ENCODE measurements at places on chromosomes 1 and 21.
A peak's percentile ranks its signal among the peaks of the same experiment; 100 is the strongest.

DNA sequence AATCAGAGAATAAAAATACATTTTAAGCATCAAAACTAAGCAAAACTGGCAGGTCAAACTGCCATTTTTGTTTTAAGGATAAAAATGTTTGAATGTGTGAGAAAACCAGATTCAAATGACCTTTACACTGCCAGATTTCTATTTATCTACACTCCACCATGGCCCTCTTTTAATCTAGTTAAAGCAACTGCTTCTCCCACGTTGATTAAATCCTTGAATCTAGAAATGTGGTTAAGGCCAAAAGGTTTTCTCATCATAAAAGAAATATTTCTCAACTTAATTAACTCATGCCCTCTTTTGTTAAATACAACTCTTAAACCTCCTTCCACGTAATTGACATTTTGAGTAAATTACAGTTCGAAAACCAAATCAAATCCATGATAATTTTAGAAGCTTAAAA is 15.0 kb downstream of the EGLN1 start:
- DNase-seq: no peak

DNA sequence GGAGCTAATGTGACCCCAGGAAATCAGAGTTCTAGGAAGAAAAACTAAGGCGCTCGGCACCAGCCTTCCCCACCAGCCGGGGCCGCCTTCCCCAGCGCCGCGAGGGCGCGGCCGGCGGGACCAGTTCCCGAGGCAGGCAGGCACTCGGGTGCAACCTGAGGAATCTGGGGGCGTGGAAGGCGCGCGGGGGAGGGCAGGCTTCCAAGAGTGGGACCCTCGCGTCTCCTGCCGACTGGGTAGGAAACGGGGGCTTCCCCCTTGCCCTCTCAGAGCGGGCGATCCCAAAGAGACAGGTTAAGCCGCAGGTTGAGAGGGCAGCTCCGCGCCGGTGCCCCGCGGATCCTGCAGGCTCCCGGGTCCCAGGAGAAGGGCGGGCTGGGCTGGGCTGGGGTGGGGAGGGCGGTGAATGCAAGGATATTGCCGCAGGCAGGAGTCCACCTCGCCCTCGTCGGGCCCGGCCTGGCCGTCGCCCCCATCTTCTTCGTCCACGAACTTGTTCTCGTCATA is 431 bp downstream of the ARPC5 start:
- peak; percentile 64 for DNase-seq

DNA sequence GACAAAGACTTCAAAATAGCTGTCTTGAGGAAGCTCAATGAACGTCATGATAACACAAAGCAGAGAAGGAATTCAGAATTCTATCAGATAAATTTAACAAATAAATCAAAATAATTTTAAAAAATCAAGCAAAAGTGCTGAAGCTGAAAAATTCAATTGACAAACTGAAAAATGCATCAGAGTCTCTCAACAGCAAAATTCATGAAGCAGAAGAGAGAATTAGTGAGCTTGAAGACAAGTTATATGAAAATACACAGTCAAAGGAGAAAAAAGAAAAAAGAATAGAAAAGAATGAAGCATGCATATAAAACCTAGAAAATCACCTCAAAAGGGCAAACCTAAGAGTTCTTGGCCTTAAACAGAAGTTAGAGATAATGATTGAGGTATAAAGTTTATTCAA is 21.0 kb upstream of the UHMK1 start:
- no peak for DNase-seq

DNA sequence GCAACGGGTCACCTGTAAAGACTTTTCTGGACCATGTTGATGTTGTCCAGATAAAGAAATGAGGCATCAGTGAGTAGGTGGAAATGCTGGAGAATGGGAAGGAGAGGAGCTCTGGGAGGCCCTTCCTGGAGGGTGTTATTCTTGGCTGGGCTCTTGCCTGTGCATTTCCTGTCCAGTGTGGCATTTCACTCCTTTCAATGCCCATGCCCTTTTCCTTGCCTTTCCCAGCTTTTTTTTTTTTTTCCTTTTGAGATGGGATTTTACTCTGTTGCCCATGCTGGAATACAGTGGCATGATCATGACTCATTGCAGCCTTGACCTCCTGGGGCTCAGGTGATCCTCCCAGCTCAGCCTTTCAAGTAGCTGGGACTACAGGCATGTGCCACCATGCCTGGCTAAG is 11.8 kb downstream of the NOS1AP start:
- no peak for DNase-seq

DNA sequence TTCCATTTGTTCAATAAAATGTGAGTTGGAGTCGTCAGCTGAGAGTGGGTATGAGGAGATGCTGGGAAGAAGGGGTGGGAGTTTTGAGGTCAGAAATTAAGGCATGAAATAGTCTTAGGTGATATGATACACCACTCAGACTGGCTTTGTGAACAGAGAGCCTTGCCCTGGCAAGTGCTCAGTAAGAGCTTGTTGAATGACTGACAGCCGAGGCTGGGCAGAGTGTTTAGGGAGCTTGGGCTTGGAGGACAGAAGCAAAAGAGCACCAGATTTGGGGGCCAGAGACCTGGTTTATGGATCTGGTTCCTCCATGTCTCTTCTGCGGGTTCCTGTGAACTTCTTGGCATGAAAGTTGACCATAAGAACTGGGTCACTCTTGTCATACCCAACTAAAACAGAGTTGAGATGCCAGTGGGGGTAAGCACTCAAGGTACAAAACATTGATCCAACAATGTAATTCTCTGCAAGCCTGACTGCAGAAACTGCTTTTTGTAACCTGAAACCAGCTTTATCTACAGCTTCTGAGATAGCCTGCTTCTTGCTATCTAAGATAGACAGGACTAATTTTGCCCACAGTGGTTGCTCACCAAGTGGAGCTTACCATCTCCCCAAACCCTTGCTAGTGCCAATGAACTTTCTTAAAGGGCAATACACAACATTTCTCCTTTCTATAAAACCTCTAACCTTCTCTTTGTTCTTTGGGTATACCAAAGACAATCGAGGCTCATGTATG is 126.4 kb downstream of the TENT5C start:
- no peak for DNase-seq

DNA sequence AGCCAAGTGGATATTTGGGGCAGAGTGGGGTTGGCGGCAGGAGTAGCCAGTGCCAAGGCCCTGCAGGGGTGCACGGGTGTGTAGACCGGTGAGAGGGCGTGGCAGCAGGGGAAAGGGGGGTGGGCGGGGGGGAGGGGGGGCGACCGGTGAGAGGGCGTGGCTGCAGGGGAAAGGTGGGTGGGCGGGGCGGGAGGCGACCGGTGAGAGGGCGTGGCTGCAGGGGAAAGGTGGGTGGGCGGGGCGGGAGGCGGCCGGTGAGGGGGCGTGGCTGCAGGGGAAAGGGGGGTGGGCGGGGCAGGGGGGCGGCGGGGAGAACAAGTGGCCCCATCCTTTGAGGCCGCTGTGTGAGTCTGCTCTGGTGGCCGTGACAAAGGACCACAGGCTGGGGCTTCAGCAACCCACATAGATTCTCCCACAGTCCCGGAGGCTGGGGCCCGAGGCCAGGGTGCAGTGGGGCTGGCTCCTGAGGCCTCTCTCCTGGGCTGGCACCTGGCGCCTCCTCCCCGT is 25.8 kb downstream of the RRP1 start:
- no peak for DNase-seq

DNA sequence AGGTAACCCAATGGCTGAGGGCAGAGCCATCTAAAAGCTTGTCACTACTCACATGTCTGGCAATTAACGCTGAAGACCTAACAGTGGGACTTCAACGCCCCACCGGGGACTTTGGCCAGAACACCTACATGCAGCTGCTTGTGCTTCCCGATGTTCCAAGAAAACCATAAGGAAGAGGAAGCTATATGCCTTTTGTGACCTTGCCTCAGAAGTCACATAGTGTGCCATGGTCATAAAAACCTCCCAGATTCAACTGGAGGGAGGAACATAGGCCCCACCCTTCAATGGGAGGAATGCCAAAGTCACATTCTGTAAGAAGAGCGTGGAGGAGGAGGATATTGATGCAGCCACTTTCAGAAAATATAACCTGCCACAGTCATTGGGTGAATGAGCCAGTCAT is 147.8 kb upstream of the MAGI3 start:
- DNase-seq: no peak

- no peak for DNase-seq
These were observed 38.1 kb upstream of the RAP1GAP start for GRCh38 chr1:21707086-21707840.

DNA sequence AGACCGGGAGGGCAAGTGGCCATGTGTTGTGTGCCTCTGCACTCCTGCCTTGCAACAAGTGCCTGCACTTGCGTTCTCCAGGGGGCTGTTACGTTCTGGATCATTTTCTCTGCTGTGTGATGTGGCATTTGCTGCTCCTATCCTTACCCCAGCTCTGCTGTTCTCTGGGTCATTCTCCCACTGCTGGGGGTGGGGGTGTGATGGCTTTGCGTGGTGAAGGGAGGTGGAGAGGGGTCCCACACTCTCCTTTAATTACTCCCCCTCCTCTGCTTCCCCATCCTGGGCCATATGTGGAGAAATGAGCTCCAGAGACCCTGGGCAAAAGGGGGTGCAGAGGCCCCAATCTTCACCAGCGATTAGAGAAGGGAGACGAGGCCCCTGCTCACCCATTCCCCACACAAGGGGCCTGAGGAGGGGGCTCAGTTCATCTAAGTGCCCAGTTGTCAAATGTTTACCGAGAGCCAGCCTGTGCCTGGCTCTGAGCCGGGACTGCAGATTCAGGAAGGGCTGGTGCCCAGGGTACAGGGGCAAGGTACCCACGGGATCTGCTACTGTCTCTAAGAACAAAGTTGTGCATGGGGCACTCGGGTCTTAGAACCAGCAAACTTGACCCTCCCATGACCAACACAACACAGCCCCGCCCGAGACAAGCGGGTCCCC is 355.4 kb downstream of the PTPRU start:
- no peak for DNase-seq

GRCh38 chr1:199336745-199337640 is 690.5 kb upstream of the NR5A2 start:
- no peak for DNase-seq

- DNase-seq: no peak
These were observed 41.0 kb upstream of the ZNF326 start for GRCh38 chr1:89953929-89954328.

- peak; percentile 7 for DNase-seq
These were observed 1.8 kb upstream of the GBP5 start for GRCh38 chr1:89274411-89274857.

DNA sequence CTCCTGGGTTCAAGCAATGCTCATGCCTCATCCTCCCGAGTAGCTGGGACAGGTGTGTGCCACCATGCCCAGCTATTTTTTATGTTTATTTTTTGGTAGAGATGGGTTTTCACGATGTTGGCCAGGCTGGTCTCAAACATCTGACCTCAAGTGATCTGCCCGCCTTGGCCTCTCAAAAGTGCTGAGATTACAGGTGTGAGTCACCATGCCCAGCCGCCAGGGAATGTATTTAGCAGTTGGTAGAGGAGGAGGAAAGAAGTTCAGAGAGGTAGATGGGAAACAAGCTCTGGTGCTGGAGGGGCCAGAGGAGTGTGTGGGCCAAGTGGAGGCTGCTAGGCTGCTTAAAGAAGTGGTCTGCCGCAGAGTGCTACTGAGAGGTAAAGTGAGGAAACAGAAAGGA is 6.0 kb downstream of the DOP1B start:
- DNase-seq: no peak

DNA sequence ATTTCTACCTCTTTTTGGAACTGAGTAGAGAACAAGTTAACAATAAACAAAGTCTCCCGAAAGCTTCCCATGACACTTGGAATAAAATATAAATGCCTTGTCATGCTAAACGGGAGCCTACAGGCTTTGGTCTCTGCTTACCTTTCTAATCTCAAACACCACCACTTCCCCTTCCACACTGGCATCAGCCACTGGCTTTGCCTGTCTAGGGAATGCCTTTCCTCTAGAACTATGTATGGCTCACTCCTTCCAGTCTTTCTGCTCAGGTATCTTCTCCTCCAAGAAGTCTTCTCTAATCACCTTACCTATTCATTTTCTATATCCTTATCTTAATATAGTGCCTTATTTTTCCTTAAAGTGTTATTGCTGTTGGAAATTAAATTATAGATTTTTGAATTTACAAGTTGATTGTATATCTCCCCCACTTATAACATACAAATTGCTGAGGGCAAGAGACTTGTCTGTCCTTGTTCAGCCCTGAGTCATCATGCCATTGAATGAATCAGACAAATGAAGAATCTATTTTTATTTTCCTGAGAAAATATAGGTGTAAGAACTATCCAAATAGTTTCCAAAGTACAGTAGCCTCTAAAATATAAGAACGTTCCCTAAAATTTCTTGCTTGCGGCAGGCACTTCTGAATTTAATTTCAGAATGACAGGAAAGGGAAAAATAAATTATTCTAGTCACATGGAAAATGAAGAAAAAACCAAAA is 119.2 kb downstream of the TM2D1 start:
- DNase-seq: no peak

- no peak for DNase-seq
These were observed 36.2 kb downstream of the CAMK2N1 start for GRCh38 chr1:20449735-20450311.

DNA sequence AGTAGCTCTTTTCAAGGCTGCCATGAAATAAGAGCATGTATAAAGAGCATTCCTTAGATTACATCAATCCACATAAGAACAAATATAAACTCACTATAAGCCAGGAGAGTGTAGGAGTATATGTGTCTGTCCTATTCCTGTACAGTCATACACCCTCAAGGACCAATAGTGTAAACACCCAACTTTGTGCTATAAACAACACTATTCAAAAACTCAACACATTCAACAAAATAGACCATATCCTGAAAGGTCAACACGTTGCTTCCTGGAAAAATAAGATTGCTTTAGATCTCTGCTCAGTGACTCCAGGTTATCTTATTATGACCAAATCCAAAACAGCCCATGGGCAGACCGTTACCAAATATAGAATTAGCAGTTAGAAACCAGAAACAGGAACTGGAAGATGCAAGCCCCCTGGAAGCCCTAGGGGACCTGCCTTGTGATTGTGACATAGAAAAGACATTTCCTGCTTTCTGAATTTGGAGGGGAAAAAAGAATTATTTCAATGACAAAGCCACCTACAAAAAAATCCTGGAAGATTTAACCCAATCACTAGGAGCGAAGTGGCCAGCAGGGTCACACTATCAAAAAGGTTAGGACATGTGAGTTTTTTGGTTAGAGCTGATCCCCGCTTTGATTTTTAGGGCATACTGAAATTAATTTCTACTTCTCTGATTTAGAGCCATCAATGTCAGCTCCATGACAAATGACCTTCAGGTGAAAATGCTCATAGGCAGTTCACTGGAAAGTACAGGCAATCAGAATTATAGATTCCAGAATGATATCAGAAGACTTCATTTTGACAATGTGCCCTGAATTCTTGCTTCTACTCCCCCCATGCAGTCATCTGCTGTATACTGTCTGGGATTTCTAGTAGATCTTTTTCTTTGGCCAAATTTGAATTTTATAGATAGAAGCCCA is 59.9 kb downstream of the LRRC8C start:
- peak; percentile 73 for DNase-seq

GRCh38 chr1:154324241-154324640 is 1.1 kb upstream of the ATP8B2 start:
- DNase-seq: no peak

- DNase-seq: no peak
These were observed 175.4 kb downstream of the SEC16B start for GRCh38 chr1:177794376-177794991.

GRCh38 chr1:156421062-156421938 is 52.3 kb downstream of the RHBG start:
- peak; percentile 25 for DNase-seq

GRCh38 chr1:41891199-41891896 is 27.4 kb downstream of the HIVEP3 start:
- peak; percentile 45 for DNase-seq

All from inflammatory macrophage (primary cell).